Calu3 (cell line): ENCODE measurements at places on chromosomes 12 and 14.

DNA sequence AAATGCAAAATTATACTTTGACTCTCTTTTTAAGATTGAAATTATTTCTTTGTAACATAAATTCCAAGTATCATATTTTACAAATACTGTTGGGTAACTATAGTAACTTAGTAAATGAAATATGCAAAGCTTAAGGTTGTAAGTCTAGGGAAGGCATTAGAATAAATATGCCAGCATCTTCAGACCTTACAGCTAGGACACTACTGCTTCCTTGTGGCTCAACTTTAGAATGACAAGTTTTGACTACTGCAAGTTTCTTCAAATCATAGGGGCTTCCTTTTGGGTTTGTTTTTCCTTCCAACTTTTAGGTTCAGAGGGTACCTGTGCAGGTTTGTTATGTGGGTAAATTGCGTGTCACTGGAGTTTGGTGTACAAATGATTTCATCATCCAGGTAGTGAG lies 17.7 kb upstream of the ANP32D start:
- H3K4me3 ChIP-seq, result no peak overlapping the region
- no peaks in the 10 kb centered on the region for H3K4me1 ChIP-seq
- no peak for DNase-seq
- no peaks in the 10 kb centered on the region for H3K36me3 ChIP-seq
- H3K27me3 ChIP-seq, result peaks cover 69% of the 10 kb centered on the region
- no peak overlapping the region for H3K27ac ChIP-seq

DNA sequence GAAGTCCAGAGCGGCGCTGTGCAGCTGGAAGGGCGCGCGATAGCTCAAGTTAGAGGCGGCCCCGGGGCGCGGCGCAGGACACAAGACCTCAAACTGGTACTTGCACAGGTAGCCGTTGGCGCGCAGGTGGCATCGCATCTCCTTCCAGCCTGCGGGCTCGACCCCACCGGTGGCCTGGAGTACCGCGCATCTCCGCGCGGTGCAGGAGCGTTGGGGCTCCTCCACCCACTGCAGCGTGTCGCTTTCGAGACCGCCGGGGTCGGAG lies 553 bp downstream of the CLEC14A start:
- no peaks in the 10 kb centered on the region for H3K36me3 ChIP-seq
- H3K27ac ChIP-seq, result no peak overlapping the region
- H3K4me1 ChIP-seq, result no peaks in the 10 kb centered on the region
- H3K27me3 ChIP-seq, result no peaks in the 10 kb centered on the region

DNA sequence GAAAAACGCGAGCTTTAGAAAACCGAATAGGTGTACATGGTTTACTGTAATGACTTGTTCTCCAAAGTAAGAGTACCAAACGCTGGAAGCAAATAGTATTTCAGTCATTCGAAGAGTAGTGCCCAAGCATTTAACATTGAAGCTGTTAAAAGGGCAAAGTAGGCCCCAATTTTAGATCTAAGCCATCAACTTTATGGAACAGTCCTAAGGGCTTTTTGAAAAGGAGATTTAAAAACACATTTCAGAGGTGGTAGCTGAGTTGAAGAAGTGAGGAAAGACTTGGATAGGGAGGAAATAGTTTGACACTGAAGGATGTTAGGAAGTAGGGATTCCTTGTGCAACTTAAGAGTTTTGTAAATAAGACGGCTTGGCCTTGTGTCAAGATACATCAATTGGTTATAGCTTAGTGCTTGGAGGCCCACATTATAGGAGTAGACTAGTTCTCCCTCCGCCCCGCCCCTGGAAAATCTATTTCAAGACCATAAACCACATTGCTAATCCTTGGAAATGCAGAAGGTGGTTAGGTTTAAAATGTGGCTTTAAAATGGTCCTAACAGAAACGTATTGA lies 783 bp upstream of the TUBA1B start:
- DNase-seq, result no peak
- no peaks in the 10 kb centered on the region for H3K27me3 ChIP-seq
- H3K4me1 ChIP-seq, result peaks cover 8% of the 10 kb centered on the region
- peaks cover 37% of the 10 kb centered on the region for H3K36me3 ChIP-seq
- peak overlapping the region; percentile 91 for H3K27ac ChIP-seq

DNA sequence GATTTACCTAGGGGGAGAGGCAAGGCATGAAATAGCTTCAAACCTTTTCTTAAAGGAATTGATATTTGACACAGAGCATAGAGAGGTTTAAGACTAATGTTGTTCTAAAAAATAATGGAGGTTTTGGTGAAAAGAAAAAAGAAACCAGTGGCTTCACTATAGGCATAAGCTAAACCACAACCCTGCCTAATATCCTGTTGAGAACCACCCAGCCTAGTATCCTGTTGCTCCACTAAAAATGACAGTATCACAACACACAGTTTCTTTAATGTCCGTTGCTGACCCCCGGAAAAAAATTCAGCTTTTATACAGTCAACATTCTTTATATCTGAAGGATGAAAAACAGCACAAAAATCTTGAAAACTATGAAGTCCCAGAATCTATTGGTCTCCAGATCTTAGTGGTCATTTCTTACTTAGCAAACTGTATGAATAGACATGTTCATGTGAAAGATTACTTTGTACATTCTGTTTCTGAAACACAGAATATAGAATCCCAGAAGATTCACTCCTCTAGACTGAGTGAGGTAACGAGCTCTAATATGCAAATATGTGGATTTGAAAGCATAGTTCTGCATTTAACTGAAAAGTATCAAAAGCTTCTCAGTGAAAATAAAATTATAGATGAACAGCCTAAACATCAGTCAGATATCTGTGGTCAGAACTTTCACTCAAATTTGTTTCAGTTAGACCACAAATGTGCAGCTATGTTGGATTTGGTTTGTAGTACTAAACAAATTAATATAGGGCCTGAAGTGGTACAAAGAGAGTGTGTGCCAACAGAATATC lies 40.5 kb downstream of the GALC start:
- H3K4me3 ChIP-seq, result no peak overlapping the region
- no peak overlapping the region for H3K27ac ChIP-seq
- H3K36me3 ChIP-seq, result no peaks in the 10 kb centered on the region
- no peaks in the 10 kb centered on the region for H3K4me1 ChIP-seq
- no peaks in the 10 kb centered on the region for H3K27me3 ChIP-seq

GRCh38 chr12:15863984-15864383 lies 18.2 kb upstream of the STRAP start:
- H3K27me3 ChIP-seq, result no peaks in the 10 kb centered on the region
- H3K4me1 ChIP-seq, result no peaks in the 10 kb centered on the region
- no peaks in the 10 kb centered on the region for H3K36me3 ChIP-seq
- no peak for DNase-seq
- H3K27ac ChIP-seq, result no peak overlapping the region

DNA sequence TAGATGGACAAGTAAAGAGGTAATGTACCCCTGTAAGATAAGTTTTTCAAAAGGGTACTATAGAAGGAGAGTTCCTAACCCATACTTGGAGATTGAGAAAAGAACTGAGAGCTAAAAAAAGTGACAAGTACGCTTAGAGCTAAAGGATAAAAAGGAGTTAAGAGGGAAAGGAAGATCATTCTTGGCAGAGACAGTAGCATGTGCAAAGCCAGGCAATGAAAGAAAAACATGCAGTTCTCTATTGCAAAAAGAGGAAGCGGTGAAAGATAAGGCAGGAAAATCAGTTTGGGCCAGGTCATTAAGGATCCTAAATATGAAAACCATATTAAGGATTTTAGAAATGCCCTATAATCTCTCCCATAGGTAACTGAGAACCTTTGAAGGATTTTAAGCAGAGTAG lies 500.4 kb upstream of the GARIN6 start:
- H3K4me1 ChIP-seq, result no peaks in the 10 kb centered on the region
- no peak for DNase-seq
- no peak overlapping the region for H3K27ac ChIP-seq
- no peaks in the 10 kb centered on the region for H3K27me3 ChIP-seq

GRCh38 chr12:71010143-71010479 lies 89.6 kb upstream of the PTPRR start:
- H3K4me3 ChIP-seq, result no peak overlapping the region
- peaks cover 19% of the 10 kb centered on the region for H3K4me1 ChIP-seq
- H3K36me3 ChIP-seq, result no peaks in the 10 kb centered on the region
- no peak for DNase-seq
- no peaks in the 10 kb centered on the region for H3K27me3 ChIP-seq
